ENCODE measurements at places on chromosomes 4 and X.

- no peak for DNase-seq
Observed at GRCh38 chr4:24912252-24913118, at the start of gene CCDC149. TSS of gene CCDC149 (minus strand) at chr4:24913042. CDS start at chr4:24912864, 178 bp downstream.

DNA sequence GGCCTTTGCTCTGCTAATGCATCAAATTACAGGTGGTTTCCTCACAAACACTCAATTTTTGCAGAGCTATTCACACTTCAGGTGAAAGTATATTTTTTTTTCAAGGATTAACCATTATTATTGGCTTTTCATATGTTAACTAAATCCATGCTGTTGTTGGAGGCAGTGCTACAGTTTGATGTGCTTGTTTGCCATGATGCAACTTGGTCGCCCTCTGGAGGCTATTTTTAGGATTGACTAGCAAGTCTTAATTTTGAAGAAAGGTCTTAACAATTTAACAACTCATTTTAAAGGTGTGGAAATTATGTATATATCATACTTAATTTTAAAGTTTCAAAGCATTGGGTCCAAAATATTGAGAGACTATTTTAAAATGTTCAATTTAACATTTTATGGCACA is 168.8 kb upstream of the FAM47A start:
- DNase-seq: peak; percentile 21

- no peak for DNase-seq
Observed at GRCh38 chr4:76459291-76459723, 24.3 kb downstream of the SHROOM3 start.

DNA sequence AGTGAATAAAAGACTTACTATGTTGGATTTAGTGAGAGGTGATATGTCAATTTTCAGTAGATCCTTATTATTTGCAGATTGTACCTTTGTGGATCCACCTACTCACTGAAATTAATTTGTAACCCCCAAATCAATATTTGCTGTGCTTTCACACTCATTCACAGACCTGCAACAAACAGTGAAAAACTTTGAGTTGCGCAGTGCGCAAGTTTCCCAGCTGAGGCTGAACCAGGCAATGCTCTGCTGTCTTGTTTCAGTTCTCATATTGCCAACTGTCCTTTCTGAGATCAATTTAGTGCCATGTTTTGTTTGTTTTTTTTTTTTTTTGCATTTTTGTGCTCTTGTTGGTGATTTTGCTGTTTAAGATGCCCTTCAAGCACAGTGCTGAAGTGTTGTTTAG is 40.8 kb upstream of the LEF1 start:
- DNase-seq: no peak

DNA sequence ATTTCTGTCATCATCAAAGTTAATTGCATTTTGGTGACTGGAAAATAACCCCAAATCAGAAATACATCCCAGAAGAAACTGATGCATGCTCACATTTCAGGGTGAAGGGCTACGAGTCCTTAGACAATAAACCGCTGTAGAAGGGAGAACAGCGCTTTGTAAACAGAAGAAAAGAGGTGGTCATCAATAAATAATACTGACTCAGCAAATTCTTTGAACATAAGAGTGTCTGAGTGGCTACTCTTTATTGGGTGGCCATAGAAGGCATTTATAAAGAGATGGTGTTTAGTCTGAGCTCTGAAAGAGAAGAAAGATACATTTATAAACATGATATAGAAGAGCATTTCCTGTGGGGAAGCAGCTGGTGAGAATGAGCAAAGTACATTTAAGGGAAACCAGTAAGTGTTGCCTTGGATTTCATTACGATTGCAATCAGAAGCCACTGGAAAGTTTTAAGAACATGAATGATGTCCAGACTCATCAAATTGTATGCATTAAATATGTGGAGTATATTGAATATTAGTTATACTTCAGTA is 246.9 kb upstream of the GIMD1 start:
- no peak for DNase-seq

- DNase-seq: no peak
Observed at GRCh38 chr4:138756519-138756918, 259.1 kb upstream of the NOCT start.

- DNase-seq: no peak
Observed at GRCh38 chrX:14670819-14671218, 141.5 kb downstream of the GLRA2 start.

DNA sequence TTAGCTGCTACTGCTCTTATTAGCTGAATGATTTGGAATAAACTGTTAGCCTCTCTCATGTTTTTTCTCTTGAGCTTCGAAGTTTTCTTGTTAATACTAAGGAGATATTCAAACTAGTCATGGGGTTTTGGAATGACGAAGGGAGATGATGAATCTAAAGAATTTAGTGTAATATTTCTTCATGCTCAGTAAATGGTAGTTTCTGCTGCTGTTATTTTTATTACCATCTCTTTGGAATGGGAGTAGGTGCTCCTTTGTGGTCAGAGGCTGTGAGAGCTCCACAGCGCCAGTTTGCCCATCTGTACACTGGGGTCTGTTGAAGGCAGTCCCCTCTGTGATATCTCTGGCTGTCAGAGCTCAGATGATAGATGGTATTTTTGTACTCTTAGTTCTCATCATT is 33.7 kb downstream of the HTT start:
- DNase-seq: no peak

DNA sequence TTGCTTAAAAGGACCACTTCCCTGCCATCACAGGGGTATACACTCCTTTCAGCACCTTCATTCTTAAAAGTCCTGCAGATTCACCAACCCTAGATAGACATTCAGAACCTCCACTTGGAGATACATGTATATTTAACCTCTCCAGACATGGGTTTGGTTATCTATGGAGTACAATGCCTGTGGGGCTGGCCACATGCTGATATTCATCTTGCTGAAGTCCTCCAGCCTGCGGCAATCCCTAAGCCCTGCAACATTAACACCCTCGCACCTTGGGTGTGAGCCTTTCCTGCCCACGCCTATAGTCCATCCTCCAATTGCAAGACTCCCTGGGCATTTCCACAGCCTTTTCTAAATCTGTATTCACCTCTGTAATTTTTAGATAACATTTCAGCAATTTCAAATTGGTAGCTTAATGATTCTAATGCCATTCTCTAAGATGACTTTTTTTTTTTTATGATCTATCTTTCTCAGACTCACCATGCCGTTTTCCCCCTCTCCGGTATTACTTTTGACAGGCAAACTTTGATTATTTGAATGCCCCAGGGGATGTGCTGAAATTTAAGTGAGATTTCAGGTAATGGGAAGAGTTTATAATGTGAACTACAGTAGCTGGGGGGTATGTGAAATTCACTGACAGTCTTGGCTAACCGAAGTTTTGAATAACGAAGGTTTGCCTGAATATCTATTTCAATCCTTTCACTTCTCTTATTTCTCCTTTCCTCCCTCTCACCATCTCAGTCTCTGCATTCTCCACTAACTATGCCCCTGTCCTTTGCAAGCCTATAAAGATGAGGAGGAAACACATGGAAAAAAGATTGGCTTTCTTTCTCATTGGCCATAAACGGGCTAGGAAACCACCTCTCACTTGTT is 24.1 kb downstream of the CCDC149 start:
- DNase-seq: no peak

GRCh38 chr4:112082954-112083586 is 62.2 kb upstream of the FAM241A start:
- DNase-seq: no peak

DNA sequence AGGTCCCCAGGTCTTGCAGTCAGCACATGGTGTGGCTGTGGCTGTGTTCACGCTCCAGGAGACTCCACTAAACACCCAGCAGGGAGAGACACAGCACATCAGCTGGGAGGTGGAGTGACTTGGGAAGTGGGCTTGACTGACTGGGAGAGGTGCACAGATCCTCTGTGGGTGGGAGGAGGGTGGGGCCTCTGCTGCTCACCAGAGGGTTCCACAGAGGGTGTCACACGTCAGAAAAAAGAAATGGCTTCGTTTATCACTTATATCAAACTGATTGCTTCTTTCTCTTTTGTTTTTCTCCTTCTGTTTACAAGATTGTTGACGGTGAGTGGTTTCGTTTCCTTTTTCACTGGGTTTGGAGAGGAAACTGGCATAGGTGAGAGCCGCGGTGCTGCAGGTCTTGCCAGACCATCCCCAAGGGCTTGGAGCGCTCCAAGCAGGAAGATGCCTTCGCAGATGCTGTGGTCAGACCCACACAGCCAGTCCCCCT is 24.8 kb upstream of the FAM193A start:
- no peak for DNase-seq

DNA sequence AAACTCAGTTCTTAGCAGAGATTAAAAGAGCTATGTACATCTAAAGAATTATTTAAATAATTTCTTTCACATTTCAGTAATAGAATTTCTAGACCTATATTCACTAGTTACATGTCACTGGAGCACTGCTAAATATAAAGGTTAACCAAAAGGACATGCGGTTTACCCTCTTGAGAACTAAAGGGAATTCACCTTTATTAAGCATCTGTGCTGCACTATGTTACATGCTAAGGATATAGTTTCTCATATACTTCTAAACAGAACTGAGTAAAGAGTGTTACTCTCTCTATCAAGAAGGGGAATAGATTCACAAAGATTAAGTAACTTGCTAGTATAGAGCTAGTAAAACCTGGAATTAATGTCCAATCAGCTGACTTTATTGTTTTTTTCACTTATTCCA is 7.6 kb downstream of the SPIN3 start:
- no peak for DNase-seq

GRCh38 chr4:76127754-76128153 is 20.4 kb downstream of the NUP54 start:
- no peak for DNase-seq

DNA sequence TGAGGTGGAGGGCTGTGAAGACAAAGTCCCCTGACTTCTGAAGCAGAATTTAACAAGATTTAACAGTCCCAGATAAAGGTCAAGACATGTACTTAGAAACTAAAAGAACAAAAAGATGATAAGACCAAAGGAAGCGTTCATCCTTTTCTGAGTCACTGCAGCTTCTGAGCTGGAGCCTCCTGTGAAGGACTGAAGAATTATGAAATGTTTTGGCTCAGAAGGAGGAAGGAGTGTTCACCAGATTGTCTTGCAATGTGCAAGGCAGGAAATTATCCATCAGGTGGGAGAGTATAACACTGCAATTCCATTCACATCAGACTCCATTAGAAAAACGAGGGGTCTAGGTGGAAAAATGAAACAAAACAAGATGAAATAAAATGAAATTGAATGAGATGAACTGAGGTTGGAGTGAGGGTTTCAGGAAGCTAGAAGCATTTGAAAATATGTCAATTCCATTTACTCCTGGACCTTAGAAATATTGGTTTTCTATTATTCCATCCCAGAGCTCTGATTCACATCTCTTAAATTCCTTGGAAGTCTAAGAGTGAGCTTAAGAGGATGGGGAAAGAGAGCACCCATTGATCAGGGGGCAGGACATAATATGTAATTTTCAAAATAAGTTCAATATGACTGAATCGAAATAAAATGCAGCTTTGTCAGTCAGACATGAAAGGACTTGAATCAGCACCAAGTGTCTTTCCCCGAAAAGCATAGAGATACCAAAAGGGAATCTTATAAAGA is 186.1 kb upstream of the LNX1 start:
- DNase-seq: no peak

DNA sequence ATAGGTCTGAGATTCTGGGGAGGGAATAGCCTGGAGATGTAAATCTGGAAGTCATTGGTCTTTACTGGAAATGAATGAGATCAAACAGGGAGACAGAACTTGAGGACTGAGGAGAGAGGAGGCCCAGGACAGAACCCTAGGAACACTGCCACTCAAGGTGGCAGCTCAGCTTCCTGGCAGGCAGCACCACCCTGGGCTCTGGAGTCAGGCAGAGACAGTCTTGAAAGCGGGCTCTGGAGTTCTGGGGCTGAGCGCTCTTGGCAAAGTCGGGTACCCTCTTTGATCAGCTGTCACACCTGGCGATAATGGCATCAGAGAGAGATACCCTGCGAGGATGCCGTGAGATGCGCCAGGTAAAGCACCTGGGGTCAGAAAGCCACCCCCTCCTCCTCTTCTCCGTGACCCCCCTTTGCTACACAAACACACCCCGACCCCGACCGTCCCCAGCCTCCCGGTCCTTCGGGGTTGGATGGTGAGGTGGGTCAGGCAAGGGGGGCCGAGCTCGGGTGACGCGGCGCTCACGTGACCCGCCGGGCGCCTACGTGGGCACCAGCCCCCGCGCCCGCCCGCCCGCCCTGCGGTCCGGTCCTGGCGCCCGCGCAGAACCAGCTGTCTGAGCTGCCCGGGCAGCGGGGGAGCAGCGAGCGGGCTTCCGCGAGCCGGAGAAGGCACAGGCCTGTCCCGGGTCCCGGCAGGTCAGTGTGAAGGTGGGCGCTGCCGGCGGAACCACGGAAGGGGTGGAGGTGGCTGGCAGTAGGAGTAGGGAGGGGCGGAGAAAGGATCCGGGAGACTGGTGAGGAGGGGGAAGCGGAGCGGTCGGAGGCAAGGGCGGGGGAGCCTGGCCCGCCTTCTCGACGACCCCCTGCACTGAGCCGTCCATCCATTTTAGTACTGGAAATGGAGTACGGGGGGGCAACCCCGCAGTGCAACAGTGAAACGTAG is at the start of gene TCEAL3:
Gene TCEAL3 (plus strand): TSS at position 600 of the 942 bp plus-strand sequence. CDS start 1,102 bp downstream, outside the sequence.
- DNase-seq: peak; percentile 36

GRCh38 chrX:40105835-40106675 is 8.3 kb upstream of the BCOR start:
- peak; percentile 76 for DNase-seq

GRCh38 chr4:26803211-26803861 is 57.3 kb upstream of the STIM2 start:
- no peak for DNase-seq

DNA sequence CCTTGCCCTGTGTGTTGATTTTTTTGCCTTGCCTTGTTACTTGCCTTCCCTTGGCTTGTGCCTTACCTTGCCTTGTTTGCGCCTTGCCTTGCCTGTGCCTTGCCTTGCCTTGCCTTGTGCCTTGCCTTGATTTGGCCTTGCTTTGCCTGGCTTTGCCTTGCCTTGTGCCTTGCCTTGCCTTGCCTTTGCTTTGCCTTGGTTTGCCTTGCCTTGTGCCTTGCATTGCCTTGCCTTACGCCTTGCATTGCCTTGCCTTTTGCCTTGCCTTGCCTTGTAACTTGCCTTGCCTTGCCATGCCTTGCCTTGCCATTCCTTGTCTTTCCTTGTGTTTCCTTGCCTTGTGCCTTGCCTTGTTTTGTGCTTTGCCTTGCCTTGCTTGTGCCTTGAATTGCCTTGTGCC is 94.6 kb downstream of the TAB3 start:
- no peak for DNase-seq

DNA sequence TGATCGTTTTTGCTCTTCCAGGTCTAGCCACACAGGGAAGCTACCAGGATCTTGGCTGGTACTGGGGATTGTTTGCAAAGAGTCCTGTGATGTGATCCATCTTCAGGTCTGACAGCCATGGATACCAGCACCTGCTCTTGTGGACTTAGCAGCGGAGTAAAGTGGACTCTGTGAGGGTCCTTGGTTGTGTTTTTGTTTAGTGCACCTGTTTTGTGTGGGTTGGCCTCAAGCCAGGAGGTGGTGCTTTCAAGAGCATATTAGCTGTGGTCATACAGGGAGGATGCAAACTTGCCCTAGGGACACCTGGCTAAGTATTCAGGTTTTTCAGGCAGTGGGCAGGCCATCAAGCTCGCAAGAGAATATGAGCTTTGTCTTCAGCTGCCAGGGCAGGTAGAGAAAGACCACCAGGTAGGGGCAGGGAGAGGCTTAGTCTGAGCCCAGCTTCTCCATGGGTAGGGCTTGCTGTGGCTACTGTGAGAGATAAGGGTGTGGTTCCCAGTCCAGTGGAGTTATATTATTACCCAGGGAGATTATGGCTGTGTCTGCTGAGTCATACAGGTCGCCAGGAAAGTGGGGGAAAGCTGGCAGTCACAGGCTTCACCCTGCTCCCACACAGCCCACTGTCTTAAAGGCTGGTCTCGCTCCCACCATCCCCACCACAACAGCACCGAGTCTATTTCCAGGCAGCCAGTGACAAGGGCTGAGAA is 293.7 kb downstream of the PCDH18 start:
- DNase-seq: no peak

Data from stimulated activated CD8-positive, alpha-beta memory T cell treated with anti-CD3 and anti-CD28 coated beads, Interleukin-4, amount 100 ng/mL, for 48 hours (primary cell).